ENCODE measurements at places on chromosomes 5 and 9.
A peak's percentile ranks its signal among the peaks of the same experiment; 100 is the strongest.

DNA sequence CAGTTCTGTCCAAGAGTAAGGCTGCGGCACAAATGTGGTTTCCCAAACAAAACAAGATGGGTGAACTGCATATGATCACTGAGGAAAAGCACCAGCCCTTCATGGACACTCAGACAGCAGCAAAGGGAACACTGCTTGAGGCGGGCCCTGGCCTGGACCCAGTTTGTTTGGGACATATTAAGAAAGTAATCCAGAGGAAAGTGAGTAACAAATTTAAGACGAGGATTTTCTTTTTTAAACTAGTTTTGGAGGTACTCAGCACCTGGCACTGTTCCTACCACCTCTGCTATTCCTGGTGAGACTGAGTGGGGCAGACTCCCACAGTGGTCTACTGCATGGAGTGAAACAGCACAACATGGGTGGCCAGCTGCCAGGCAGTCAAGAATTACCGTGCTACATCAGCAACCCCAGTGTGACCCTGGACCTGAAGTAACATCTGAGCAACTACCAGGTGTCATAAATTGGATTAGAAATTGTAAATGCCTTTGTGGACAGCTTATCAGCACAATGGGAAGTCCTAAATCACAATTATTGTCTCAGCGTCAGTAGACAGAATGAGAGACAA lies 28.5 kb downstream of the P4HA2 start:
- no peak for DNase-seq

- no peak for DNase-seq
Measured at GRCh38 chr9:94097788-94098414, 13.6 kb downstream of the PTPDC1 start.

GRCh38 chr9:68493958-68494577 lies 46.6 kb downstream of the TMEM252 start:
- DNase-seq = no peak

DNA sequence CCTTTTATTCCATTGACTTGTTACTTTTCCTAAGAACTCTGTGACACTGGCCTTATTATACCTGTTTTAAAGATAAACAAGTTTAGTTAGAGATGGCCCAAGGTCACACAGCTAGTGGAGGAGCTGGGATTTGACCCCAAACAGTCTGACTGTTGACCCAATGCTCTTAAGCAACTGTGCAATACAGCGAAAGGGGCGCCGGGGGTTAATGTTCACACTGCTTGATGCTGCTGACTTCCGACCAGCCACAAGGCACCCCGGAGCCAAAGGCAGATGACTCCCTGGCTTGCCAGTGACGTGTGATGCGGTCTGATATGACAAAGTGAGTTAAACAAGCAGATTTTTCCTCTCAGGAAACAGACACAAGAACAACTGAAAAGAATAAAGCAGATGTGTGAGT lies 23.9 kb downstream of the PIK3R1 start:
- no peak for DNase-seq

GRCh38 chr9:34332076-34332964 lies 3.0 kb downstream of the NUDT2 start:
- DNase-seq = peak; percentile 30

DNA sequence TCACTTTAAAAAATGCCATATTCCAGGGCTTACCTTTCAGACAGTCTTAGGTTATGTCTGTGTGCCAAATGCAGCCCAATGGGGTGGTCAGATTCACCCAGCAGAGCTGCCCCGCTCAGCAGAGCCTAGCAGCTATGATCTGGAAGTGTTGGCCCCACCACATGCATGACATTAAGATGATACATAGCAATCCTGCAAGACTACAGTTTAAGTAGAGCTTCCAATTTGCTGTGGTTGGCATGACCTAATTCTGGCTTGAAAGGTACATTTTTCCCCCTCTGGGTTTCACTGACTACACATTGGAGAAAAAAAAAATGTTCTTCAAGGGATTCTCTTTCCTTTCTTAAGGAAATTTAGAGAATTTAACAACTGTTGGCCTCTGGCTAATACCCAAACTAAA lies 22.5 kb downstream of the MEF2C start:
- DNase-seq = no peak

DNA sequence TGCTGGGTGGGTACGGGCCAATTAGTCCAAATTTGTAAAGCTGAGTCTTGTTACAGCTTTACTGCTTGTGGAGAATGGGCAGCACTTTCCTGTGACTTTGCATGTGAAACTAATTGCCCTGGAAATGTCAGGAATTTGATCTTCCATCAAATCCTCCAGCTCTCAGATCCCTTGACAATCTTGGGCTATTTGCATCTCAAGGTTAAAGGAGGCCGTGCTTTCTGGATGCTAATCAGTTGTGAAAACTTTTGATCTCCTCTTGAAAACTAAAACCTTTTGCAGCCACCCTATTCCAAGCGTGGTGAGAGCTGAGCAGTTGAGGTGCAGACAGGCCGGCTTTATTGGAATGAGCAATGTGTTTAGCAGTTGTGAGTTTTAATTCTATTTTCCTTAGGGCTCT lies 68.0 kb upstream of the CLINT1 start:
- DNase-seq = no peak

DNA sequence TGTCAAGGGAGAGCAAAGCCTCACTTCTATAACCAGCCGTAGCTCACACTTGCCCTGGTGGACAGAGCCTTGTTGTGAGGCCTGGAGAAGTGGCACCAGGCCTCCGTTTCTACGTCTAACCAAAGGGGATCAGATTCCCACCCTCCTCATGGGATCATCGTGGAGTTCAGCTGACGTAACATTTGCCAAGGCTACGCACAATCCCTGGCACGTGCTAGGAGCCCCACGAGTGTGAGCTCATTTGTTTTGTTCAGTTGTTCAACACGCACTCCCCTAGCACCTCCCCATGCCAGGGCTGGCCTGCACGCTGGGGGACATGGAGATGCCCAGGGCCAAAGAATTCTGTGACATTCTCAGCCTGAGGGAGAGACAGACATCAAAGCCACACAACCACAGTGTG lies 23.1 kb downstream of the ADGRD2 start:
- no peak for DNase-seq

DNA sequence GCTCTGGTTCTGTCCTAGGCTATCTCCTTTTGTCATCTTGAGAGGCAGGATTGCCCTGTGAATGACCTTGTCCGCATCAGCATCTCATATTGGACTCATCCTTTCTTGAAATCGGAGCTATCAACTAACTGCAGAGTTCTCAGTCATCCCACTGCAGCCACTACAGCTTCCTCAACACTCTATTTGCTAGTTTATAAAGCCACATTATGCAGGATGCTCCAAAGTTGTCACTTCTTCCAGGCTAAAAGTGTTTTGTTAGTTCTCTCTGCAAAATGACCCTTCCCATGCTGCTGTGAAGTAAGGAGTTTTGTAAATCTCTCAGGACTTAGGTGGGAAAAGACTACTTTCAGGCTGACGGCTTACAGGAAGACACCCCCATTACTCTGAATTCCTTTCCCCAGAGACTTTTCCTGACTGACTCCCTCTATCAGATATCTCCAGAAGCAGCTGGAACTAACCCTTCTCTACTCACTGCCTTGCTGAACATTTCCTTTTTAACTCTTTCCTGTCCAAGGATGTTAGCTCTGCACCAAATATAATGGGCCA lies 257.6 kb downstream of the NFIB start:
- peak; percentile 4 for DNase-seq

DNA sequence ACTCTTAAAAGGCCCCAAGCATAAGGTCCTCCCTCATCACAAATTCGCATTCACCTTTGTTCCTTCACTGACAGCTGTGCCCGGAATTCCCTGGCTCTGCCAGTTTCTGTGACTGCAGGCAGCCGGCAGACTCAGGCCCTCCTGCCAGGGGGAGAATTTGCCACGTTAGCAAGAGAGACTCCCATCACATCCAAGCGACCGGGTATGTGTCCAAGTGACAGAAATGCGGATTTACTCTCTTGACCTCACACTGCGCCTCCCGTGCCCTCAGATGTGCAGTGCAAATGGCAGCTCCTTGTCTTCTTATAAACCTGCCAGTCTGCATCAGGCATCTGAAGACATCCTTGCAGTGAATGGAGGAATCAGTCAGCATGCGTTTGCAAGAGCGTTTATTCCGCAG lies 187.1 kb upstream of the WWC1 start:
- DNase-seq = no peak

- no peak for DNase-seq
Measured at GRCh38 chr5:78640662-78641474, 7.7 kb downstream of the LHFPL2 start.

- DNase-seq = peak; percentile 64
Measured at GRCh38 chr5:147949711-147950573, 43.6 kb upstream of the C5orf46 start.

DNA sequence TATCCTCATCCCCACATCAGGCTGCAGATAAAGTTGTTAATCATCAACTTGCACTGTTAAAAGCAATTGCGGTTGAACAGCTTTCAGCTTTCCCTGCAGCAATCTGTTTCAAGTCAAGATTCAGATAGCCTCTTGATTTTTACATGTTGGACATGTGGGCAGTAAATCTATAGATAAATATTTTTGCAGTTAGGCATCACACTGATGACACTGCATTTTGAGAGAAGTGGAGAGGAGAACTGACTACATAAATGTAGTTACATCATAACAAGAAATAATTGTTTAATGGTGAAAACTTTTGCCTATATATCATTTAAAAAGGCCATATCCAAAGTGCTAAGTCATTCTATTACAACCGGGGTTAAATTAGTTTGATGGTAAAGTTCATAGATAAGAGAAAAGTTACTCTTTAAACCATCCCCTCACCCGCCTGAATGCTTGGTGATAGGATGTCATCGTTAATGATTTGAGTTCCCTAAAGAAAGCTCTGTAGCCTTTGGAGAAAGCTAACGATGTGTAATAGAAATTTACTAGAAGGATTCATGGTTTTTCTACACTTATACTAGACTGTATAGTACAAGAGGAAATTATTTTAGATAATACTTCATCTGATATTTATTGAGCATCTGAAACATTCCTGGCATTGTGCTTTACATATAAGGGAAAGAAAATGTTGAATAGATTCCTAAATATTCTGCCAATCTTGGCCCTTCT lies 30.8 kb upstream of the ALDH1A1 start:
- DNase-seq = no peak

DNA sequence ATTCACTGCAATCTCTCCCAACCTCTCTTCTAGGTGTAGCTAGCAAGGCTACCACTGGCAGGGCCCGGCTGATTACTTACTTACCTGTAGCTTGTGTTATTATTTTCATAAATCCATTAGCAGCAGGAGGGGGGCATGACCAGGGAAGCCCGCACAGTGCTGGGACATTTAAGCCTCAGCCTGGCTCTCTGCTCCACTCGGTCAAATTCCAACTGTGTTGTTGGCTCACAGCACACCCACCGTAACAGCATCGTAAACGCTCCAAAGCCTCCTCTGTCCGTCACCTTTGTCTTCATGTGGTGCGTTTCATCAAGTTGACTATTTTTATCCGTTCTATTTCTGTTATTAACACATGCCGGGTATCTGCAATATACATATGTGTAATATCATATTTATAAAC lies 264.7 kb downstream of the NSG2 start:
- no peak for DNase-seq

GRCh38 chr5:91864962-91865361 lies 481.8 kb upstream of the ARRDC3 start:
- DNase-seq = no peak

- DNase-seq = no peak
Measured at GRCh38 chr5:28017178-28017577, 978.8 kb upstream of the CDH9 start.

DNA sequence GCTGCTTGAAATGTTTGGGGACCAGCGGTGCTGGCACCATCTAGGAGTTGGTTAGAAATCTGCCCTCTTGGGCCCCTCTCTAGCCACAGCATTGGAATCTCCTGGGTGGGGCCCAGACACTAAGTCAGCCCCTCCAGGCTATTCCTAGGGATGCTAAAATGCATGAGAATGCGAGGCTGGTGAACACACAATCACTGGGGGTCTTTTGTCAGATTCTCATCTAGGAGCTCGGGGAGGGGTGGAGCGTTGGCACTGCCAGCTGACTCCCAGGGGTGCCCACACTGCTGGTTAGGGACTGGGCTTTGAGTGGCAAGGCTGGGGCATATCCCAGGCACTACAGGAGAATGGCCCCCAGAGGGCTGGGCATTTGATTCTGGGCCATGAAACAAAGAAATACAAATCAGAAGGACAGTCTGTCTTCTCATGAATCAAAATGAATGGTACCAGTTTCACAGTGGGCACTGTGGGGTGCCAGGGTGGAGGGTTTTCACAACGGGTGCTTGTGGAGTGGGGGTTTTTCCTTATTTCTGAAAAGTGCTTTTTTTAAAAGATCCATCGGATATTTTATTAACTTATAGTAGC lies 127.8 kb upstream of the RAPGEF1 start:
- DNase-seq = no peak

DNA sequence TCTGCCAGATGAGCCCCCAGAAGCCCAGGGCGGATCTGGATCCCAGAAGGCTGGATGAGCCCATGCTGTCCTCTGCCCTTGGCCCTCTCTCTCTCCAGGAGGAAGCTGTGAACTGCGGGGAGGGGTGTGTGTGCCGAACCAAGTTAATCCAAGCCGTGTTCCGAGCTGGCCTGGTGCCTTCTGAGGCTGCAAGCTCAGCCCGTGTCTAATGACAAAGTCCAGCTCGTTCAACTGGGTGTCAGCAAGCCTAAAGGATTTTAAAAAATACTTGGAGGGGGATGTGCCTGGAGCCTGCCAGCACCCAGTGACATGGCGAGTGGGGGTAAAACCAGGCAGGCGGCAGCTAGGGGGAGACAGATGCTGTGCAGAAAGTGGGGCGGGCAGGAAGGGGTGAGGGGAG lies 8.0 kb downstream of the STC2 start:
- DNase-seq = no peak

GRCh38 chr5:119393746-119394145 lies 37.9 kb downstream of the TNFAIP8 start:
- DNase-seq = no peak

DNA sequence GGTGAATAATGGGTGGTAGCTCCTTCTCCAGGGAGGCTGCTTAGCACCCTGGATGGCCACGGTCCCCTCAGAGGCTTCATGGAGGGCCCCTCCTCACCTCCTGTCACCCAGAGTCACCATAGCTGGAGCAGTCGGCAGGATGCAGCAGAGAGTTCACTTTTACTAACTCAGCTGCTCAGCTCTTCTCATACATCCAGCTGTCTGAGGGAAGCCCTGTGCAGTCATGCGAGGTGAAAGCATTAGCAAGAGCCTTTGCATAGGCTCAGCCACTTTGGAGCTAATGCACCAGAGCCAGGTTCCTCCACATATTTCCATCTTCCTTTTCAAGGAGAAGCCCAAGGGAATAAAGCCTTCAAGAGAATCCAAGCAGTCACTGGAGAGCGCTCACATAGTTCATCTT lies 499.2 kb downstream of the BNC2 start:
- DNase-seq = no peak

GRCh38 chr5:15065091-15065490 lies 193.5 kb upstream of the ANKH start:
- no peak for DNase-seq

All from MM.1S (cell line).